Esophagus mucosa (tissue), 1 donor: ENCODE measurements at places on chromosomes 2 and 18. TPM values are rescaled to one million over a fixed set of nuclear protein-coding genes. Genes with fewer than 3 reads are reported as not detected.

Gene MDH1B
- 0.76 TPM for total RNA-seq

Gene LRRTM4
- total RNA-seq = not detected

Gene NOSTRIN
- total RNA-seq = 3.6 TPM

Gene IL1RL2
- total RNA-seq = 8.1 TPM

Gene AKAIN1
- not detected for total RNA-seq

Gene CCDC121
- total RNA-seq = 1.3 TPM

Gene NAB1
- total RNA-seq = 45.2 TPM

Gene CPLX4
- not detected for total RNA-seq

Gene PDCD1
- 0.20 TPM for total RNA-seq

Gene RBM43
- total RNA-seq = 3.1 TPM

Gene REG3A
- total RNA-seq = not detected

Gene FSIP2
- total RNA-seq = 0.24 TPM

Gene LRRC30
- total RNA-seq = not detected

Gene OR6B2
- not detected for total RNA-seq

Gene MERTK
- 5.4 TPM for total RNA-seq

Gene ZNF385B
- total RNA-seq = 0.32 TPM

Gene PDK1
- total RNA-seq = 16.5 TPM

Gene DSG4
- not detected for total RNA-seq

Gene GAREM1
- 22.9 TPM for total RNA-seq

Gene SH3BP4
- 10.7 TPM for total RNA-seq

Gene C1QL2
- not detected for total RNA-seq

Gene MGAT4A
- total RNA-seq = 5.6 TPM

Gene GCG
- not detected for total RNA-seq

Gene IRS1
- 13.9 TPM for total RNA-seq

Gene CROCC2
- 0.12 TPM for total RNA-seq
